Stimulated activated CD4-positive, alpha-beta T cell treated with anti-CD3 and anti-CD28 coated beads, Interleukin-15, amount 100 ng/mL, for 24 hours (primary cell): ENCODE measurements at places on chromosomes 7 and 10.
A peak's percentile ranks its signal among the peaks of the same experiment; 100 is the strongest.

- peak; percentile 79 for DNase-seq
These were observed 2.9 kb upstream of the GET4 start for GRCh38 chr7:873367-874002.

DNA sequence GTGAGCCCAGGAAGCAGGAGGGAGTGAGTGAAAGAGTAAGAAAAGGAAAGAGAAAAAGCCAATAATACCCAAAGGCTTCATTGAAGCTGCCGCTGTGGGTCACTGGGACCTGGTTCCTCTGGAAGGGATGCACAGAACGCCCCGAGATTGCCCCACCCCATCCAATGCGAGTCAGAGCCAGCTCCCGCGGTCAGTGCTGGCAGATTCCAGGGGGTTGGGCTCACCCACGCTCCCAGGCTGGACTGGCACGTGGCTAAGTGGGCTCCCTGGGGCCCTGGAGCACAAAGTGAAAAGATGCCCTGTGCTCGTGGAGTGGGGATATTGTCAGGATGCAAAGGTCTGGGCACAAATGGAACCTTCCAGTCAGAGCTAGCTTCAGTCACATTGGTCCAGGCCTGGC lies 117.0 kb downstream of the OAT start:
- DNase-seq = no peak

GRCh38 chr10:123464430-123465323 lies 201.5 kb upstream of the GPR26 start:
- DNase-seq = no peak

DNA sequence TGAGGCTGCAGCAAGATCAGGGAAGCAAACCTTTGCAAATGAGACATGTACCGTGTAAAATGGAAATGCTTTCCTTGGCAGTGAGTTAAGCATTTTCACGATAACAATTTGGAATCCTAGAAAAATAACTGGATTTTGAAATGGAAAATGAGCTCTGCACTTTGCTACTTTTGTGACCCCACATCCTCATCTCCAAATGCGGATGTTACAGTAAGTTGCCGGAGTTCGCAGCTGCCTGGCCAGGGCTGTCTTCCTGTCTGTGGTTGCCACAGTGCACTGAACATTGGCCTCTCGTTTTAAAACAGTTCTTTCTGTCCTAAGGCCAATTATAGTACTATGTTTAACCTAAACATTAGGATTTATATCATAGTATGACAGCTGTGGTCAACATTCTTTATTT lies 136.2 kb upstream of the FZD8 start:
- no peak for DNase-seq

- no peak for DNase-seq
These were observed 41.9 kb downstream of the AP5Z1 start for GRCh38 chr7:4817178-4817901.

GRCh38 chr7:148982654-148983199 lies 45.6 kb downstream of the PDIA4 start:
- DNase-seq = peak; percentile 34
